Left cardiac atrium (tissue), 4 donors: ENCODE measurements at places on chromosomes 2 and 18. TPM values are rescaled to one million over a fixed set of nuclear protein-coding genes. Genes with fewer than 3 reads are reported as not detected.

Gene ACMSD
- total RNA-seq, result not detected

- DNase-seq, result no peak
Observed at GRCh38 chr2:209441541-209441940, 17.7 kb downstream of the MAP2 start.

GRCh38 chr2:41710944-41711343 lies 336.9 kb upstream of the PKDCC start:
- no peak for DNase-seq

DNA sequence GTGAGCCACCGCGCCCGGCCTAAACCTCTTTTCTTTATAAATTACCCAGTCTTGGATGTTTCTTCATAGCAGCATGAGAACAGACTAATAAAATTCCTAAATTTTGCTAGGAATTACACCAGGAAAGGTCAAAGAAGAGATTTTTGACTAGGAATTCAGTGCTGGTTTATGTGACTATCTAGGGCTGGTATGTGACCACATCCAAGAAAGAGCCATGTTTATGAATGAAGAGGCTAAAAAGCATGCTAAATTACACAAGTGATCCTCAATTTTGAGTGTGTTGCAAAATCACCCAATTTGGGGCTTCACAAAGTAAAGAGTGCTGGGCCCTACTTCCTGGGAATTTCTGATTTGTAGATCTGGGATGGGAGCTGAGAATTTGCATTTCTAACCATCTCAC lies 123.6 kb downstream of the CSRNP3 start:
- DNase-seq, result no peak
